ENCODE measurements at places on chromosomes 16 and 17.

DNA sequence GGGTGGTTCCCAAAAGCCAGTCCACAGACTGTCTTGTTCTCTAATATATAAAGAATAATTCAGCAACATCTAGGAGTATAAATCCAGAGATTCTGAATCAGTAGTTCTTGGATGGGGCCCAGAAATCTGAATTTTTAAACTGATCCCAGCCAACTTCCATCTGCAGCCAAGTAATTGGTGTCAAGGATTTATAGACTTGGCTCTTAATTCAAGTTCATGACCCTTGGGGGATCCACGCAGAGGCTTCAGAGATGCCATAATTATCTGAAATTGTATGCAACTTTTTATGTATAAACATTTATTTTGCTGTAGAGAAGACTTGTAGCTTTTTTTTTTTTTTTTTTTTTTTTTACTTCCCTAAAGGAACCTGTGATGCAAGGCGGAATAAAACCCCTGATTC, 60.6 kb downstream of the HLF start:
- DNase-seq, result no peak

DNA sequence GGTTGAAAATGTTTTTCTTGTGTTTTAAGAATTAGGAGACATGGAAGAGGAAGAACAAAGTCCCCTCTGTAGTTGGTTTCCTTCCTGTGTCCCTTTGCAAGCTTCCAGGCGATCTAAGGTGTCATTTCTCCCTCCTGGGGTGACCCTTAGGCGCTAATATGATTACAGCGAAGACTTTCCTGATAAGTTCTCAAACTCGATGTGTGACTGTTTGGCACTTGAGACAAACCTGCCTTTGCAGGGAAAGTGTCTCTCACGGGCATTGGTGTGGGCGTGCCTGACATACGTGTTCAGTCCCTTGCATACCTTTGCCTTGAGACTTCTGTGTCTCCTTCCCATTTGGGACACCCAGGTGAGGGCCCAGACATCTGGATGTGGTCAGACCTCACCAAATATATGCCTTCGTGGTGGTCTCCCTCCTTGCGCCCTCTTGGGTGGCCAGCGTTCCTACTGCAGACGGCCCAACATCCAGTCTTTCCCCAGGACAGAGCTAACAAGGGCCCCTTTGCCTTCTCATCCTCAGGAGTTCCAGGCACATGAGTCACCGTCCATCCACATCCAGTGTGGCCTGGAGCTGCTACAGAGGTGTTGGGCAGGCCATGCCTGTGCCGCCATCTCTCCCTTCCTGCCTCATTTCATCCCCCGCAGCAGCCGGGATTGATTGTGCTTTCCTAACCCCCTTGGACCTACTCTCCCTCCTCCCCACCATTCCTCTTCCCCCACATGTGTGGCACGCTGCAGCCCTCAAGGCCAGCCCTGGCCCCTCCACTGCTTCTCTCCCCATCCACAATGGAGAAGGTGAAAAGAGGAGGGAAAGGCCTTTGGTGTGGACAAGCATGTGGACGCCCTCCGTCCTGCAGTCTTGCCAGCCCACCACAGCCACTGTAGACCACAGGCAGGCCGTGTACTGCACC, 3.1 kb upstream of the JPT2 start:
- peak; percentile 27 for DNase-seq

- DNase-seq, result no peak
These were observed 9.0 kb downstream of the CUEDC1 start for GRCh38 chr17:57945996-57946797.

GRCh38 chr17:36613155-36613554, 11.8 kb downstream of the MRM1 start:
- DNase-seq, result no peak

DNA sequence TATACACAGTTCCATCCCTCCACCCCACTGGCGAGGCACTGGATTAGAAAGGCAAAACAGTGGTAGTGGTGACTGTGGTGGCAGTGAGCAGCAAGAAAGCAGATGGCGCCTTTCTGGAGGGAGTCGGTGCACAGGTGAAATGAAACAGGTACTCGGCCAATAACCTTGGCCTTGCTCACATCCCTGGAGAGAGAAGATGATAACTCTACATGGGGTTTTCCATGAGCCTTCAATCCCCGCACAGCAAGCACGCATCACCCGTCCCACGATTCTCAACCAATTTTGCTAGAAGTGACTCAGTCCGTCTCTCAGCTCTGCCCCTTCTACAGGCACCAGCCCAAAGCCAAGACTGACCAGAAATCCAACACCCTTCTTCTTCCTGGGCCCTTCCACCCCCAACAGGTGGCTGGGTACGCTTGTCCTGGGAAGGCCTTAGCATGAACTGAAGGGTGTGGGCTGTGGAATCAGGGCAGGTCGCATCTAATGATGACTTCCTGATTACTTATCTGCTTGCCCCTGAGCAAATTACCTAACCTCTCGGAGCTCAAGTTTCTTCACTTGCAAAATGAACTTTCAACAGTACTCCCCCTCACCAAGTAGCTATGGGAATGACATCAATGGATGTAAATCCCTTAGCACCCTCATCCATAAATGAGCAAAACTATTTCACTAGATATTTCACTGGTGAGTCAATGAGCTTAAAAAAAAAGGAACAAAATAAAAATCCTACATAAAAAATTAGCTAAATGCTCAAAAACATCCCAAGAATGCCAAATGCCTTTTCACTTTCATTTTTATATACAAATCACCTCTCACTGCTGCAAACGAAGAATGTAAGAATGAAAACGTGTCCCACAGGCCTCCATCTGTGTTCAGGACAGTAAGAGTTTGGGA, 18.0 kb downstream of the XPO6 start:
- DNase-seq, result peak; percentile 90

DNA sequence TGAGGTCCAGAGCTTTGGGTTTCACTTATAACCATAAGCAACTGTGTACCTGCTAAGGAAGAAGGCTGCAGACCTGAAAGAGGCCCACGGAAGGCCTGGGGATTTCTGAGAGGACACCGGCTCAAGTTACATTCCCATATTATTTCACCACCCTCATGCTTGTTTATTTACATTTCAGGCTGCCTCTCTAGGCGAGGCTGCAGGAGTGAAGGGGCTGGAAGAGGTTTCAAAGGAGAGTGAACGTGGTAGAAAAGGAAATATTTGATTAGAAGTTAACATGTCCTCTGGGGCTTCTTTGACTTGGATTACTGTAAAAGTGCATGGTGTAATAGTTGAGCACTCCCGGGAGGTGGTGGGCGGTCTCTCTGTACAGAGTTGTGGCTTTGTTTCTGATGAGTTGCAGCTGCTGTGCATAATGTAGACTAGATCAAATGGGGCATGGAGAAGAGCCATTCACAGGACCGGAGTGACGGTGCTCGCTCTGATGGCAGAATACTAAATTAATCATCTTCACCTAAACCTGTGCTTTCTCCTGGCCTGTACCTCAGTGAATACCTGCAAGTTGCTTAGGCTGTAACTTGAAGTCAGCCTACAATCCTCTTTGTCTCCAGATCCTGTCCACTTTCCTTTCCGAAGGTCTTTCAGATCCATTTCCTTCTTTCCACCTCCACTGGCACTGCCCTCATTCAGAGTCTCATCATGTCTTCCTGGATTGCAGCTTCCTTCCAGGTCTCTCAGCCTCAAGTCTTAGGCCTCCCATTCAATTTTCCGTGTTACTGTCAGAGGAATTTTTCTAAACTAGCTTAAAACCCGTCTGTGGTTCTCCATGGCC, 1.9 kb upstream of the CPD start:
- peak; percentile 65 for DNase-seq
